ENCODE measurements at places on chromosomes 12 and 14. TPM values are rescaled to one million over a fixed set of nuclear protein-coding genes. Genes with fewer than 3 reads are reported as not detected.

DNA sequence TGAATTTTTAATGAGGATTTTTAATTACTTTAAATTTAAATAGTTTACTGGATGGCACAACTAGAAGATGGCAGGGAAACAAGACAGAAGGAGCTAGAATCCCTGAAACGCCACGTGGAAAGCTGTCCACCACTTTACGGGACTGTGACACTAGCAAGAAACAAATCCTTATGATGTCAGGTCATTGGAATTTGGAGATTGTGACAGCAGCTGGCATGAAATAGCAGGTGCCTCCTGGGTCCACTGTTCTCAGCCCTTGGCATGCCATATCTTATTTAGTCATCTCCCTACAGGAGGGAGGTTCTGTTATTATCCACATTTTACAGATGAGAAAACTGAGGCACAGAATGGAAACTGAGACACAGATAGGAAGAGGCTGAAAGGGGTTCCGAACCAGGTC, 113.8 kb downstream of the BCL11B start:
- no peak for DNase-seq

- peak; percentile 28 for DNase-seq
Measured at GRCh38 chr14:53850714-53851296, 105.8 kb downstream of the BMP4 start.

DNA sequence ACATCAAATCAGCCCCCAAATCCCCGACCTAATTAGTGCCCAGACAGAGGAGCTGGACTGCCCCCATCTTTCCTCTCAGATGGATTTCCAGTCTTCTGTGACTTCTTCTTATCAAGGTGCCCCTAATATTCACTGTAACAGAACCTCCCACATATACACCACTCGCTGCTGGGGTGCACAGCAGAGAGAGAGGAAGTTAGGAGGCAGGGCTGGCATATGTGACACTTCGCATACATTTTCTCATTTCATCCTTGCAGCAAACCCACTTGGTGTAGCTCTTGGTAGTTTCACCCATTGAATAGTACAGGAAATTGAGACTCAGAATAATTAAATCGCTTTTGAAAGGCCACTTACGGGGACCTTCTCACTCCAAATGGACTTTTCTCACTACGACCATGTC, 56.5 kb upstream of the CCND2 start:
- DNase-seq: no peak

DNA sequence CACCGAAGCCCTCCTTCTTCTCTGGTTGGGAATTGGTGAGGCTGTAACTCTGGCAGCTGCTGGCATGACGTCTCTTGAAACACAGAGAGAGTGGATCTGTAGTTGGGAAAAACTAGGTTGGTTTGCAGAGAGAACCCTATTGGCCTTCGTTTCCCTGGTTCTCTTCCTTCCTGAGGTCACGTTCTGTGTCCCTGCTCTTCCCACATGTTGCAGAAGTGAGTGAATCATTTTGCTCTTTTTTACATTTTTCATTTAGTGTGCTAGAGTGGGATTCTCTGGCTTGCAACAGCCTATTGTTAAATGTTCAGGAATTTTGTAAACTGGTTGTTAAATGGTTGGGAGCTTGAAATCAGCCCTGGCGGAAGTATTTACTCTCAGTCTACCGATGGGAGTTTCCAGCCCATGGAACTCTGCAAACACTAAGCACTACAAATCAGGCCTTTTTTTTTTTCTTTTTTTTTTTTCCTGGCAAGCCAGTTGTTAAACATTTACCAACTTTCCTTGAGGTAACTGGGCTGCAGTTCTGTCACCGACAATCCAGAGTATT, 26.8 kb upstream of the CKAP4 start:
- DNase-seq: no peak

SLC4A8 gene
- 1.0 TPM for total RNA-seq

DNA sequence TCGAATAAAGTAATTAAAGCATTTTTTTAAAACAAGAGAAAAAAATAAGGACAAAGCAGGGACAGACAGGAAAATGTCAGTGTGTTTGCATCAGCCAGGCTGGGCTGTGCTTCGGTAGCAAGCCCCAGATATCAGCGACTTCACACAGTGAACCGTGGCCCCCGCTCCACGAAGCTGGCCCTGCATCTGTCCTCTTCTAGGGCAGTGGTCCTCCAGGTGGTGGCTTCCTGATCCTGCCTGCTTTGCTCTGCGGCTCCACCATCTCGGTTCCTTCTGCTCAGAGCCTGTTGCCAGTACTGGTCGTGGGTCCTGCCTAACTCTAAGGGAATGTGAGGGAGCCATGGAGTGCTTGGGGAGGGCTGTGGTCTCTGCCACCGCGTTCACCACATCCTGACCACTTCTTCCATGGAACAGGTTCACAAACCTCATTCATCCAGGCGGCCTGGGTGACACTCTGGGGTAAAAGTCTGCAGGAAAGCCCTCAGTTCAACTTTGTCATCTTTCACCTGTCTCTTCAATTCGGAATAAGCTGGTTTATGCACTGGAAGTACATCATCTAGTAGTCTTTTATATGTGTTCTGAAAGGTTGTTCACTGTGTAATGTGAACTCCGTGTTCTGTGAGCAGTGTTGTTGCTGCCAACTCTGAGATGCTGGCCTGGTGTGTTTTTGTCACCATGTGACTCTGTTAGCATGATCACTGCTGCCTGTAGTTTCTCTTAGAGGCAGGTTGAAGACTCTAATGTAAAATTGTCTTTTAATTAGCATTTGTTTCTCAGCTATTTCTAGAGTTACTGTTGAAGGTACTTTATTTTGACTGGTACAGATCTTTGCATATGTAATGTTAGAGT, 47.9 kb downstream of the ANKRD9 start:
- DNase-seq: no peak

- DNase-seq: no peak
Measured at GRCh38 chr12:42140901-42141300, 3.8 kb downstream of the GXYLT1 start.

GRCh38 chr14:59091976-59092375, 96.5 kb upstream of the DAAM1 start:
- no peak for DNase-seq

DNA sequence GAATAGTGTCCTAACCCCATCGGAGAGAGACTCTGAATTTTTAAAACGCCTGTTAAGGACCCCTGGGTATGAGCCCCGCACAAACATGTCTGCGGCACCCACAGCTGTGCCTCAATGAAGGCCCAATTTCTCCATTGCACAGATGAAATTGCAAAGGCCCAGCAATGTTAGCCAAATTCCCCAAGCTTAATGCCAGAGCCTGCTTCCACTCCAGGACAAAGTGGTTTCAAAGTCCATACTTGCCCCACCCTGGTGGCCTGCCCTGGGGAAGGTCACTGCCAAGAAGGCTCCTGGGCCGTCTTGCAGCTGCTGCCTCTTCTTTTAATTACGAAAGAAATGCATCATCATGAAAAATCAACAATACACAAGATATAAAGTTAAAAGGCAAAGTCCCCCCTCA, 1179.7 kb downstream of the VRK1 start:
- DNase-seq: no peak

GRCh38 chr14:73394317-73394716, 64.0 kb downstream of the NUMB start:
- no peak for DNase-seq

CAPZA3 gene
- total RNA-seq: not detected
